ENCODE measurements at places on chromosomes 1 and 21. TPM values are rescaled to one million over a fixed set of nuclear protein-coding genes. Genes with fewer than 3 reads are reported as not detected.

TEX38 gene
- total RNA-seq, result 0.24 TPM

GLIS1 gene
- total RNA-seq, result 0.30 TPM

PATJ gene
- total RNA-seq, result 71.2 TPM

LRRC38 gene
- total RNA-seq, result 0.73 TPM

ERI3 gene
- total RNA-seq, result 45.0 TPM

CACNA1E gene
- 0.24 TPM for total RNA-seq

DNA sequence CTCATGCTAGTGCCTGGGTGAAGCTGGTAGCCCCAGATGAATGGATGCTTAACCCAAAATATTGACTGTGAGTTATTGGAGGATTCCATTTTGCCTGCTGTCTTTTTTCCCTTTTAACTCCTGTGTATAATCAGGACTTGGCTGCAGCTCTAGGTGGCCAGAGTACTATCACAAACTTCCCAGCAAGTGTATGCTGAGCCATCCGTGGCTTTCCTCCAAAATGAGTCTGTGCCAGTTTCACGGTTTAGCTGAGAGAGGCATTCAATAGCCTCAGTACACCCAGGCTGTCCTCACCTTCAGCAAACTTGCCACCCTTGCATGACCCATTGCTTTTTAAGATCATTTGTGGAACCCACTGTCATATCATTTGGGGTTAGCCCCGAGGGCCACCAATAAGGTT lies 5.3 kb upstream of the DPT start:
- no peak for DNase-seq

DNA sequence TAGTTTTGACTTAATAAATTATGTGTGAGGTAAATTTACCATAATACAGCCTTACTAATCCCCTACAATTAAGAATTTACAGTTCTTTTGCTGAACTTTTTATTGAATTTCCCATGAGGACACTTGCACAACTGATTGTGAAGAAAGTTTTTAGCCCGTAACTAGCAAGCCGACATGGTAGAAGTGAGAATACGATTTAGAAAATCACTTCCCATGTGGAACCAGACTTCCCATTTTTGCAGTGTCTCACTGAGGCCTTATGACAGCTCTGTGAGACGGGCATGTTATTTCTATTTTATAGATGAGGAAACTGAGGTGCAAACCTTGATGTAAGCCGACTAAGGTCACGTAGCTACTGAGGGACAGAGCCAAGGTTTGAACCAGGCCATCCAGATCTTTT lies 32.5 kb upstream of the LMO4 start:
- no peak for DNase-seq

- no peak for DNase-seq
Measured at GRCh38 chr1:78493451-78493850, 2.7 kb downstream of the PTGFR start.

- DNase-seq, result no peak
Measured at GRCh38 chr1:193404236-193404635, 217.8 kb upstream of the B3GALT2 start.

GRCh38 chr1:114821978-114822377 lies 32.7 kb upstream of the SYCP1 start:
- no peak for DNase-seq

- no peak for DNase-seq
Measured at GRCh38 chr1:204584699-204585372, 68.6 kb downstream of the MDM4 start.

GRCh38 chr1:58006421-58007046 lies 540.0 kb downstream of the OMA1 start:
- no peak for DNase-seq

DNA sequence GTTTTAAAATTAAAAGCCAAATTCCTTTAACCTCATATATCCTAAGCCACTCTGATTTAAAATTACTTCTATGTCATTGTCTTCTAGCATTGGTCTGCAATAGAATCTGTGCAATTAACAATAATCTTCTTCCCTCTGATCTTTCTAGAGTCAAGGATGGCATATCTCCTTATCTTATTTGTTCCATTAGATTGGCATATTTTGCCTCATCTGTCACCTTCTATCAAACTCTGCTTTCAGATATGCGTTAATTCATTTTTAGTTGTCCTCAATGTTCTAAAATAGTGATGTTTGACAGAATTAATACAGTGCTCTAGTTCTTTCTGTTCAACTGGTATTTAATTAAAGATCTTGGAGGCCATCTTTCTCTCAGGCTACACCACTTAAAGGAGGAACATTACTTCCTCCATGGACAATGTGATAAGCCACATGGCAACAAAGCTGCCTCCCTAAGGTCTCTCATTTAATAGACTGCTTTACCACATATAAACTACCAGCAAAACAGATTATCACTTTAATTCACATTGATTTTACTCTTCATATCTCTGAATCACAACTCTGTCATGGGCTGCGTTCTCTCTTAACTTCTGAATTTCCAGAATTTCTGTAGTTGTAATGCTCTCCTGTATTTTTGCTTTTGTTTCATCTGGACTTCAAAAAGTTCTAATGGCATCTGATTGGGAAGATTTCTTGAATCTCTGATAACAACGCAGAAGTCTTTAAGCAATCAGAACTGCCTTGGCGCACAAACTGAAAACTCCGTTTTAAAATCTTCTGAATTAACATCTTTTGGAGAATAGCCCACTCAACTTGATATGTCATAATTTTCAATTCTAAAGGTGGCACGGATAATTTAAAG lies 2.8 kb downstream of the NRIP1 start:
- no peak for DNase-seq

DNA sequence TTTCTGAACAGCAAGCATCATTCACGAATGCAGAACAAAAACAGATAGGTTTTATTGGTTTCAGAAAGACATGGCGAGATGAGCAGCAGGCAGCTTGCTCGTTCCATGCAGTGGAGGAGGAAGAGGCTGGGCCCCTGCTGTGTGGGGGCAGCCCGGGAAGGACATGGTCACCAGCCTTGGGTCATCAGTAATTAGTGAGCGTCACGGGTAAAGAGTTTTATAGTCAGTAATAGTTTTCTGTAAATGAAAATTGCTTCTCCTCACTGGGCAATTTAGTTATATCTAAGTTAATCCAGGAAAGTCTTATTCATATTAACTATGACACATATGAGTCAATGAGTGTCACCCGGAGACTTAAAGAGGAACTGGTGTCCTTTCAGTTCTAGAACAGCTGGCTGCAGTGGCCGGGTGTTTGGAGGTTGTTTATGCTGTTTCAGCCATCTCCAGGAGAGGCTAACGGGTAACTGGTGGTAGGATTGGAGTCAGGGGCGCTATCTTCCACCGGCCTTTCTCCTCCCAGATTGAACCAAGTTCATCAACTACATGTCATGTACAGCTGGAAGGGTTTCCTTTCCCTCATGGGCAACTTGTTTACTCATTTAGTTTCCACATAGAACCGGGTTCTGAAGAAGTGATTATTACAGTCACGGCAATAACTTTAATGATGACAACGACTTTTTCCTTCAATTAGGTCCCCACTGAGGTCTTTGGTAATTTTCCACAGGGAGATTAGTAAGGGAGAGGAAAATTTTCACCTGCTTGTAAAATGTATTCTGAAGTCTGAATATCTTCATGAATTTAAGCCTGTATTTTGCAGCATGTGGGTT lies 34.6 kb upstream of the SLC45A1 start:
- no peak for DNase-seq

DNA sequence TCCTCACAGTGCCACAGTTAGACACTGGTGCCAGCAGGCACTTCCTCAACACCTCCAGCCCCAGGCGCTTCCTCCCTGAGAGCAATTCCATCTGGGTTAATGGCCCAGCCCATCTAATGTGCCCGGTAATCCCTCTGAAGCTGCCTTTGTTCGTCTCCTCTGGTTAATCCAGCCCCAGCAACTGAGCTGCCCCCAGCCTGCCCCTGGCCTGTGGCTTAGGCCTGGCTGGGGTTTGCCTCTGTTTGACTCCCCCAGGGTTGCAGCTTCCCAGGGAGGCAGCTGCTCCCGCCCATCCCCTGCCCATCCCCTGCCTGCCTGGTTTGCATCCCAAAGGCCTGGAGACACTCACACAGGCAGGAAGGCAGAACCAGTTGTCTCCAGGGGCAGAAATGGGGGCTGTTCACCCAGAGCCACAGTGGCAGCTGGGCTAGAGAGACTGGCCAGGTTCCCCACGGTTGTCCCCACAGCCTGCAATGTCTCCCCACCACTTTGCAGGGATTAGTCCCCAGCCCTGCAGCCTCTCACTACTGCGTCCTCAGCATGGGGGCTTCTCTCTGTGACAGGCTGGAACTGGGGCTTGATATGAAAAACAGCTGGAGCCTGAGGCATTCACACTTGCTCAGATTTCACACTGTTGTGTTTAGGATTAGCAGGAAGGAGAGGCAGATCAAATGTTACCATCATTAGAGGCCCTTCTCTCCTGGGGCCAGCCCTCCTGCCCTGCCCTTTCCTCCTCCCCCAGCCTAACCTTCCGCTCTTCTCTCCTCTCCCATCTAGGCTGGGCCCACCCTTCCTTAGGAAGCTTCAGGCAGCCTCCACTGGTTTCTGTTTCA lies 120.2 kb downstream of the TLR5 start:
- DNase-seq, result no peak

GRCh38 chr1:26021647-26022403 lies at the start of gene EXTL1:
Gene EXTL1 (plus strand): TSS chr1:26021775. CDS start chr1:26022647, 872 bp downstream.
- DNase-seq, result peak; percentile 89

DNA sequence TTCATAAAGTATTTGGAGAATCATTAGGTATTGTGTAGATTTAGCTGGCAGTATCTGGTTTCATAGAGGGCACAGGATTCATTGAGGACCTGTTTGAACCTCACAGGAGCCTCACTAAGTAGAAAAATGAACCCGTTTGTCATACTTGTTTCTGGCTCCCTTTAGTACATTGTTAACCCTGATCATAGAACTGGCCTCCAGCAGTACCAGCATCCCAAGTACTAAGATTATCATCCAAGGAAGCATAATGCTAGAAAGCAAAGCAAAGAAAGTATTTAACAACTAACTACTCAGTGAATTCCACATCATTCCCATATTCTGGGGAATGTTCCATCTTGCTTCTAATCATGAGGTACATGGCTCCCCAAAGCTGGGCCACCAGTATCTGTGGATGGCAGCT lies 54.9 kb downstream of the IVNS1ABP start:
- no peak for DNase-seq

DNA sequence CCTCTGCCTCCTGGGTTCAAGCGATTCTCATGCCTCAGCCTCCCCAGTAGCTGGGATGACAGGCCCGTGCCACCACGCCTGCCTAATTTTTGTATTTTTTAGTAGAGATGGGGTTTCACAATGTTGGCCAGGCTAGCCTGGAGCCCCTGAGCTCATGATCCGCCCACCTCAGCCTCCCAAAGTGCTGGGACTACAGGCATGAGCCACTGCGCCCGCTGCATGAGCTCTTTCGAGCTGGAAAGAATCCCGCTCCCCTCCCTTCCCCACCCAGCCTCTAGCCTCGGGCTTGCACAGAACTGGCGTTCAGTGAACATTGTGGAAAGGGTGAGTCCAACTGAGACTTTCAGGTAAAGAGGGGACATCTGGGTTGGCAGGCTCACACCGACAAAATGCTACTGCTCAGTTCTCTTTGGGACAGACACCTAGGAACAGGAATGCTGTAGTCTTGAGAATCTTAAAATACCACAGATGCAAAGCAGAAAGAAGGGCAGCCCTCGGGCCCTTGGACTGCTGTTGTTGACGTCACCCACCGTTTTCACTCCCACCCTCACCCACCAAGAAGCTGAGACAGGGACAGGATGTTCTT lies 9.7 kb upstream of the GNG4 start:
- no peak for DNase-seq

GRCh38 chr1:10117865-10118264 lies 85.1 kb downstream of the UBE4B start:
- DNase-seq, result no peak

GRCh38 chr1:48469616-48470480 lies 2.2 kb downstream of the SPATA6 start:
- DNase-seq, result no peak

DNA sequence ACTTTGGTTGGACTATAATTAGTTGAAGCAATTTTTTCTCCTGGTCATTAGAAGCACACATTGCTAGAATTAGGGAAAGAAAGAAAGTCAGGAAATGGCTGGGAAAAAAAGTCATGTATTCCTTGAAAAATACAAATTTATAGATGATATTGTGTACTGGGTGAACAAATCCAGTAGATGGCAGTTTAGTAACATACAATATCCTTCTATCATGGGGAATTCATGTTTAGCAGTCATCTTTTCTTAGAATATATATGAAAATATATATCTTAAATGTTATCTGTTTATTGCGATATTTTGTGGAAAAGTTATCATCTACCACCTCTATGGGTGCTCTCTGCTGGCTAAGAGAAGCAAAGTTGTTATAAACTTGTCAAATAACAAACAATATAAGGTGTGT lies 13.1 kb upstream of the ZRANB2 start:
- no peak for DNase-seq

DNA sequence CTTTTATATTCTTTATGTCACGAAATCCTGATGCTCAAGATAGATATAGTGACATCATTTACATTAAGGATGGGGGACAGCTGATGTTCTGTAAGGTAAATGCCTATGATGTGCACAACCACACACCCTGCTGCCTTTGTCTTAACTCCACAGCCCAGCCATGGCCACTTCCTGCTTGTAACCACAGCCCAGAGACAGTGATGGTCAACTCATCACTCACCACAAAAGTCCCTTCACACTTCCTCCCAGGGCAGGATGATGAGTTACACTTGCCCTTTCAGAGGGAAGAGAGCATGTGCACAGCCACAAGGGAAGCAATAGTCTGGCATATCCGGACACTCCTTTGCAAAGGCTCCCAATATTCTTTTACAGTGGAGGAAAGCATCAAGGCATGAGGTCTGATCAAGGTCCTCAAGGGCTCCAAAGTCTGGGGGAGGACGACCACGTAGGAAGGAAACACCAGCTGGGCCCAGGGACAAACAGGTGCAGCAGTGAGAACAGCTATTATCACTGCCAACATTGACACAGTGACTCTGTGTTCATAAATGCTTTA lies 53.8 kb downstream of the PLPP3 start:
- DNase-seq, result peak; percentile 84

GRCh38 chr1:86207323-86207722 lies 50.8 kb upstream of the COL24A1 start:
- DNase-seq, result no peak

DNA sequence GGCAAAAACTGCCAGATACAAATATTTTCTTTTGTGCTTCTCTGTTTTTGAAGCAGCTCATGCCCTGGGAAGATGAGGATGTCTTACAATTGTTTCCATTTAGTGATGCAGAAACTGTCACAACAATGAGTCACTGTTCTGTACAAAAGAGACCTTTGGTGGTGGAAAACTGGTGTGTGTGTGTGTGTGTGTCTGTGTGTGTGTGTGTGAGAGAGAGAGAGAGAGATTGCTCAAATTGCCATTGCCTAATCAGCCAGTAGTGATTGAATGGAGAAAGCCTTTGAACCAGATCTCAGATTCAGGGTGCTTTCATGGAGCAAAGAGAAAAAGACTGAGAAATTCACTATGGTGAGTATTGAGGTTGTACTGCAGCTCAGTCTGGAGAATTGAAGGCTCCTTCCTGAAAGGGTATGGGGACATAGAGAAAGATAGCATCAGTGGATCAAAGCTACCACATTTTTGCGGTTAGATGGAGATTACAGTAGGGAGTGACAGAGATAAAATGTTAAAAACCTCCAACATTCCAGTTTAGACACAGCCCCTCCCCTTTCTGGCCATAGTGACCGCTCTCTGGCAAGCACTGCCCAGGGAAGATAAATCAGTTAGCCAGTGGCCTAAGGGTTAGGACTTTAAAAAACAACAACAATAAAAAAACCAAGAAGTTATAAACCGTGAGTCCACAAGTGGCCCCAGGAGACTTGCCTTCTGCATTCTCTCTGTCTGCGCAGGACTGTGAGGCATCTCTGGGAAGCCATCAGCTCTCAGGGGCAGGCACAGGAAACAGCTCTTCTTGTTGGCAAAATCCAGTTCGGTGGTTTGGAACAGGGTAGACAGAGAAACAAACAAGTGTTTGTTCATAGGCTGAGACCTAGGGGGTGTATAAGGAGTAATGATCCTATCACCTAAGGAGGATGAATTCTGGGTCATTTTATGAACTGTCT lies 406.5 kb downstream of the DUSP10 start:
- DNase-seq, result no peak
